ENCODE measurements at places on chromosomes 3 and 15. TPM values are rescaled to one million over a fixed set of nuclear protein-coding genes. Genes with fewer than 3 reads are reported as not detected.
A peak's percentile ranks its signal among the peaks of the same experiment; 100 is the strongest.

- DNase-seq = peak; percentile 73
Measured at GRCh38 chr3:114827495-114827894, 319.6 kb downstream of the ZBTB20 start.

DNA sequence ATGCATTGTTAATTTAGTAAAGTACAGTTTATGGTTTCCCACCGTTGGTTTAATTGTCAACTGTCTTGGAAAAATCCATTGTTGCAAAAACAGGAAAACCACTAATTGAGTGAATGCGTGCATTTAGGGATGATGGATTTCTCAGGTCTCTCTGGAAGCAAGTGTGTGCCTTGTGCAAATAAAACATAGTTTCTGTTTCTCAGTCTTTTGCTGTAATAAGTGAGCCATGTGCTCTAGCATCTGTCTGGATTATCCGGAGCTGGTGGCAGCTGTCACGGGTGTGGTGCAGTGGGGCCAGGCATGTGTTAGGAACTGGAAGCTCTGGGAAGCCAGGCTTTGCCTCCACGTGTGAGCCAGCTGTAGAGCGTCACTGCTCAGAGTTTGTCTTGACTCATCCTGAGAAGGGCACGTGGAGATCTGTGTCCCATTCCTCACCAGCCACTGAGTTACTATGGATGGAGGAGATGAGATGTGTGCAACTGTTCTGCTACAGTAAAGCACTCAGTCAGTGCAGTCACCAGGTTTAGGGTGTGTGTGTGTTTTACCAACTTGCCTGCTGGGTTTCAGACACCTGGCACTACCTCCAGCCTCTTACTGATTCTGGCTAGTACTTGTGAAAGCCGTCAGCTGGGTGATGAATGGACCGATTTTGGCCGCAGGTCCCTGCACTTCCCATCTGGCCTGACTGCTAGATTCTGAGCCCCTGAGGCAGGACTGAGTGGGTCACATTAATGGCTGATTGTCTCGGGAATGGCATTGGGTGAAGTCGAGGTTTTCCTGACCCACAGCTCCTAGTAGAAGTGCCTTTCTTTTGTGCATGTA, 7.2 kb downstream of the APBA2 start:
- DNase-seq = peak; percentile 60

DNA sequence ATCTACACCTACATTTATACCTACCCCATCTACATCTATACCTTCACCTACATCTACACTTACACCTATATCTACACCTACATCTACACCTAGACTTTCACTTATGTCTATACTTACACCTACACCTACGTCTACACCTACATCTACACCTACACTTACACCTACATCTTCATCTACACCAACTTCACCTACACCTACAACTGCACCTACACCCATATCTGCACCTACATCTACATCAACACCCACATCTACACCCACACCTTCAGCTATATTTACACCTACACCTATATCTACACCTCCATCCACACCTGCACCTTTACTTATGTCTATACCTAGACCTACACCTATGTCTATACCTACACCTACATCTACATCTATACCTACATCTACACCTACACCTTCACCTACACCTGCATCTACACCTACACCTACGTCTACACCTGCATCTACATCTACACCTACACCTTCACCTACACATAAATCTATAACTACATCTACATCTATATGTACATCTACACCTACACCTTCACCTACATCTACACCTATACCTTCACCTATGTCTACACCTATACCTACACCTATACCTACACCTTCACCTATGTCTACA, 30.9 kb upstream of the PRR23E start:
- no peak for DNase-seq

- DNase-seq = no peak
Measured at GRCh38 chr15:67018441-67018840, 47.0 kb upstream of the SMAD3 start.

DNA sequence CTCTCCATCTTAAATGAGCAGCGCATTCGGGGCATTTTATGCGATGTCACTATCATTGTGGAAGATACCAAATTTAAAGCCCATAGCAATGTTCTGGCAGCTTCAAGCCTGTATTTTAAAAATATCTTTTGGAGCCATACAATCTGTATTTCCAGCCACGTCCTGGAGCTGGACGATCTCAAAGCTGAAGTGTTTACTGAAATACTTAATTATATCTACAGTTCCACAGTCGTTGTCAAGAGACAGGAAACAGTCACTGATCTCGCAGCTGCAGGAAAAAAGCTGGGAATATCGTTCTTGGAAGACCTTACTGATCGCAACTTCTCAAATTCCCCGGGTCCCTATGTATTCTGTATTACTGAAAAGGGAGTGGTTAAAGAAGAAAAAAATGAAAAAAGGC, 44.4 kb upstream of the RASA2 start:
- DNase-seq = peak; percentile 43

- DNase-seq = no peak
Measured at GRCh38 chr3:137944593-137944992, 65.4 kb upstream of the CLDN18 start.

DNA sequence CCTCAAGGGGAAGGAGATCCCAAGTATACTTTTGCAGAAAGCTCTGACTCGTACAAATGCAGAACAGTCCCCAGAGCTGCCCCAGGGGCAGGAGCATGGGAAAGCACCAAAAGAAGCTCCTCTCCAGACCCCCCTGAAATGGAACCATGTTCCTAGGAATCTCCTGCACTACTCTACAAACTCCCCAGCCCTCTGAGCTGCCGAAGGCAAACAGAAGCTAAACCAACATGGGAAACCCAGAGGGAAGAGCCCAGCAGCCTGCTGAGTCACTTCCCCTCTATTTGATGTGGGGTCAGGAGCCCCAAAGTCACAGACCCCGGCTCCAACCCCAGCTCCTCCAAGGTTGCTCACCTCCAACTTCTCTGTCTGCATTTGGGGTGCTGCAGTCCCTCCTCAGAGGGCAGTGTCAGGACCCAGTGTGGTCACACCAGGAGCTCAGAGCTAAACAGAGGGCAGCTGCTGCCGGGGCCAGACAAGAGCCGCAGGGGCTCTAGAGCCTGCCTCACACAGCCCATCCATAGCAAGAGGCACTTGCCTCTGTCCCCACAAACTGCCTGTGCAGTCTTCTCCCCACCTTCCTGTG, 3.8 kb upstream of the PLXNA1 start:
- DNase-seq = no peak

- DNase-seq = no peak
Measured at GRCh38 chr15:87142096-87142495, 1062.4 kb downstream of the AGBL1 start.

DNA sequence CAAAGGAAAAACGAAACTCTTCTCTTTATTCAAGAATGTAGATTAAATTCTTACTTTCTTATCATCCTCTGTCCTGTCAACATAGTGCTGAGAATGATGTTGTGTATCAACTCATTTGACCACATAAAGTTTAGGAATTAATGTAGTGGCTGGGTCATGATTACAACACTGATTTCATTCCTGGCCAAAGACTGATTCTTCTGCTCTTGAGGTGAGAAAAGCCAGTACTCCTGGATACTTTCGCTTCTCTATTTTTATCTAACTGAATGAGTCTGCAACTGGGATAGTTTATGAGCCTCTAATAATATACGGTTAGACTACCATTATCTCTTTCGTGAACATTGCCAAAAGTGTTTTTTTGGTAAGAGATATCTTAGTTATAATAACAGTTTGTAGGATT, 173.0 kb downstream of the LPP start:
- no peak for DNase-seq

- DNase-seq = peak; percentile 33
Measured at GRCh38 chr15:97009031-97009431, 678.5 kb downstream of the NR2F2 start.

DNA sequence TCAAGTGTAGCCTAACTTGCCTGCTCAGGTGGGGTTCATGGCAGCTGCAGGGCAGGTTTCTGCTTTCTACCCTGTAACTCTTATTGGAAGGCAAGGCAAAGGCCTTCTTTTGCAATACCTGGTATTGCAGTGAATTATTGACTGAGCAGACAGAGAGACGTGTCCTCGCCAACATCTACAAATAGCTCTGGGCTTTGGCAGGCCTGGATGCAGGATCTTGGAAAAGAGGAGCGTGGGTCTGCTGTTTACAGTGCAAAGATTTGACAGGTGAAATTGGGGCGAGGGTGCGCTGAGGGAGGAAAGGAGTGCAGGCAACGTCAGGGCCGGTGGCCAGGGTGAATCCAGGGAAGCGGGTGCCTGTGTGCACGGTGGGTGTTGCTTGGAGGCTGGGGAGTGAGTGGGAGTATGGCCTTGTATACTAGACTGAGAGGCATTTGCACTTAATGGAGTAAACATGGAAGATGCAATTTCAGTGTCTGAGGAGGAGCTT, 44.5 kb downstream of the ST6GAL1 start:
- DNase-seq = no peak

DNA sequence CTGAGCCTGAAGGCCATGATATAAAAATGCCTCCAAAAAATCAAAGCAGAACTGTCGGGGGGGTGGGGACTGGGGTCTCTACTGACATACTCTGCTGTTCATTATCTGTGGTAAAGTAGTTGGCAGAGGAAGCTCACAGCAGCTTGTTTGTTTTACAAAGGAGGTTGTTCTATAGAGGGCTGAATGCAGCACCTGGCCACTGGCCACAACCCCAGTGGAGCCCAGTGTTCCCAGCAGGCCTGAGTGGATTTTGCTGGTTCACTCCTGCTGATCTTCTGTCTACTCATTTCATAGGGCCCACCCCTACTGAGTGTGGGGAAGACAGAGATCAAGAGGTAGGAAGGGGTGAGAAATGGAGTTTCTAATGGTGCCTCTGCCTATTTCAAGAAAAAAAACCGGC, 125.5 kb downstream of the DIPK2A start:
- DNase-seq = no peak

DNA sequence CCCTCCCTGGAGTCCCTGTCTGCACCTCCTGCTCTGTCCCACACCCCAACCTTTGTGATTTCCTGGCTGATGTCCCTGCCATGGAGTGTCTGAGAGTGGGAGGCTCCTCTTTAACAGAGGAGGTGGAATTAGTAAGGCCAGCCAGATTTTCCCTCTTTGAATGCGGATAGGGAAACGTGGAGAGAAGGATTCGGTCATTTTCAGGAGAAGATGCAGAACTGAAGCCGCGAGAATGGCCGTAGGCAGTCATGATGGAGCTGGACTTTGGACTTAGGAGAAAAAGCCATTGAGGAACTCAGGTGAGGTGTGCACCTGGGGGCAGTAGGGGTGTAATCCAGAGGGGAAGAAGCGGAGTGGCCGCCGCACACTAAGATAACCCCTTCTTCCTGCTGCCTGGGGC, 138.1 kb upstream of the ATP10A start:
- DNase-seq = no peak

- no peak for DNase-seq
Measured at GRCh38 chr3:168839653-168840052, 743.9 kb upstream of the GOLIM4 start.

DNA sequence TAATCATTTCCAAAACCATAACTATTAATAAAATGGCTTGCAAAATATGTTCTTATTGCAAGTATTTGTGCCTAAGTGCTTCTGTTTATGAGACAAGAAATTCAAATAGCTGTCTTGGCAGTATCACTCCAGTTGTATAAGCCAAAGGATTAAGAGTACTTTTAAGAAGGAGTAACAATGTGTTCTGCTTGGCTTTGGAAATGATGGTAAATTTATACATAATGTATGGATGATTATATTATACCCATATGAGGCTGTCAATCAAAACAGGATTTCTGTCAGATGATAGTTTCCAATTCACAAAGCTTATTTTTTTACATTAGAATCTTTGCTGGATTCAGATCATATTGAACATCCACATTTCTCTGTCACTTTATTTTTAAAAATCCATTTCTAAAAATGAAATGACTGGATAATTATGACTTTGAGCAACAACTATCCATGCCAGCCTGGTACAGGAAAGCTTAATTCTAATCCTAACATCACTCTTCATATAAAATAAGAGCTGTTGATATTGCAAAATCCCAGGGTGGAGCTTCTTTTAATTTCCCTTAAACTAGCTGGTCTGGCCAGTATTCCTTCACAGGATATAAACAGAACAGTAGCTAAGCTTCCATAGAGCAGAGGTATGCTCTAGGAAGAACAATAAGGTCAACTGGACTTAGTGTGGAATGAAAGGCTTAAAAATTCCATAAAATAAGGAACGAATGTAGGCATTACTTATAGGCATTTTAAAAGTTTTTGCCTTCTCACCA, 30.0 kb upstream of the ZNF280D start:
- peak; percentile 21 for DNase-seq

- no peak for DNase-seq
Measured at GRCh38 chr15:27951191-27951890, 147.8 kb downstream of the OCA2 start.

- peak; percentile 53 for DNase-seq
Measured at GRCh38 chr15:66698318-66698961, 3.6 kb upstream of the SMAD6 start.

GRCh38 chr3:94615275-94616065, 552.6 kb downstream of the NSUN3 start:
- DNase-seq = no peak

DNA sequence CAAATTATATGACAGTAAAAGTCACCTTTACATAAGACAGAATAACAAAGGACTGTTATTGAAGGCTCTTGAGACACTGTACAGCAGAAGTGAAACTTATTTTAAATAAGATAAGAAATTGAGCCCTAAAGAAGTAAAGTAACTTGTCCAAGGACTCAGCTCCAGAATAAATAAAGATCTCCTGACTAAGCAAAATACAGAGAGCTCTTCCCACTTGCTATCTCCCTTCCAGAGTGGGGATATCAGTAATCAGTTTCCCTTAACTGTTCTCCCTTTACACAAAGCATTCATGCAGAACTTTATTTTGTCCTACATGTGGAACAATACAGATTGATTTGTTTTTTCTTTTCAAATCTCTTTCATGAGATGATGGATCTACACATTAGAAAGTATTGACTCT, 129.5 kb upstream of the BHLHE40 start:
- DNase-seq = no peak

DNA sequence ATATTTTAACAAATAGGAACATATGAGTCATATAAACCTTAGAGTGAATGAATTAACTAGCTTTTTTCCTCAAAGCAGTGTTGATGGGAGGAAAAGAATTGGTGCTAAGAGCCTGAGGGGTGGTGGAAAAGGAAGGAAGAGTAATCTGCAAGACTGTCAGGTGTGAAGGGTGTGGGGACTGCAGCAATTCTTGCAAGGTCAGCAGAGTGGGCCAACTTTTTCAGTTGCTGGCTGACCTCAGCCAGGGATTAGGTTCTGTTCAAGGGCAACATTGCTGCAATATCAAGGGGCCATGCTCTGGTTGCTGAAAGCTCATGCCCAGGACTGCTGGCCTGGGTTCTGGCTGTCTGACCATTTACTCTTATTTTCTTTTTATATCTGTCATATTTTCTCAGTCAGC, 23.0 kb upstream of the CLRN1 start:
- no peak for DNase-seq

- DNase-seq = no peak
Measured at GRCh38 chr3:157305392-157305791, 131.3 kb upstream of the PTX3 start.

- DNase-seq = peak; percentile 56
Measured at GRCh38 chr3:116443191-116443661, 2.1 kb downstream of the LSAMP start.

- DNase-seq = peak; percentile 62
Measured at GRCh38 chr15:61834076-61834697, 226.1 kb downstream of the VPS13C start.

- DNase-seq = no peak
Measured at GRCh38 chr3:159356606-159357005, 554.8 kb downstream of the MFSD1 start.

Gene CCDC54
- not detected for total RNA-seq

Gene POC1A
- 3.1 TPM for total RNA-seq

Gene GPR149
- total RNA-seq = not detected

Gene NANOGP8
- total RNA-seq = not detected

Gene HDC
- total RNA-seq = not detected

Gene CADM2
- under 0.01 TPM for total RNA-seq

Gene GOLGA8J
- not detected for total RNA-seq

Gene CCK
- total RNA-seq = 1.0 TPM

Gene GOLGA6A
- total RNA-seq = not detected

Gene SNRPA1
- 7.7 TPM for total RNA-seq

Gene SAMD7
- not detected for total RNA-seq

Data from fibroblast of lung (primary cell).